Activated CD8-positive, alpha-beta memory T cell treated with anti-CD3 and anti-CD28 coated beads for 1 hour (primary cell): ENCODE measurements at places on chromosomes 11 and 22.

DNA sequence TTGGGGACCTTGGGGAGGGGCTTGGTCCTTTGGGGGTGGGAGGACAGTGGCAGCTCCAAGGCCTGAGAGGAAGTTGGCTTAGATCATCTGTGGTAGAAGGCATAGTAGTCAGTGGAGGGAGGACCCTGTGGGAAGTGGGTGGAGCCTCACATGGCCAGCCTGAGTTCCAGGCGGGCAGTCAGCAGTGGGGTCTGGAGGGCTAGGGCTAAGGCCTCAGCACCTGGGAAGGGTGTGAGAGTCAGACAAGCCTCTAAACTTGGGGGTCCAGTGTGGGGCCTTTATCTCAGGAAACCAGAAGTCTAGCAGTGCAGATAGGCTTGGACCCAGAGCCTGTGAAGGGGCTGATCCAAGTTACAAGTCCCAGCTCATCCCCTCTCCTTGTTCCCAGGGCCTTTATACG lies 4.0 kb downstream of the NLRX1 start:
- DNase-seq, result no peak

DNA sequence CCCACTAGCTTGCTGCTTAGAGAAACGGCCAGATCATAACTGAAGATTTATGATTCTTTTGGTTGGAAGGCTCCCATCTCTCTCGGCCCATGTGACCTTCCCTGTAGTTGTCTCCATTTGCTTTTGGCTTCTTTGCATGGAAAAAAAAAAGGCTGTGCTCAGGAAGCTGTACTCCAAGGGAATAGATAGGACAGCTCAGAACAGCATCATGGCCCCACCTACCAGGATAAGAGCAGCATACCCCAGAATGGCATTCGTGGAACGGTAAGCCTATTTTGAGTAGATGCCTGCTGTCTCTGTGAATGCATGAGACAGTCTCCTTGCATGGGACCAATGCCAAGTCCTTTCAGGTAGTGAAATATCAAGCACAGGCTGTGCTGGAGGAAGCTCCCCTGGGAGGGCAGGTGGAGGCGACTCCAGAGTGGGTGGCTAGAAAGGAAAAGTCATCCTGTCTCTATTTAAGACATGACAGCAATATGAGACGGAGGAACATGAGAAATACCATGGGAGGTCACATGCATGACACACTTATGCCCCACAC lies 94.1 kb upstream of the AMOTL1 start:
- DNase-seq, result no peak

GRCh38 chr11:9574622-9575259 lies 1.3 kb downstream of the WEE1 start:
- no peak for DNase-seq

GRCh38 chr11:16587670-16588069 lies 150.8 kb upstream of the C11orf58 start:
- DNase-seq, result no peak

DNA sequence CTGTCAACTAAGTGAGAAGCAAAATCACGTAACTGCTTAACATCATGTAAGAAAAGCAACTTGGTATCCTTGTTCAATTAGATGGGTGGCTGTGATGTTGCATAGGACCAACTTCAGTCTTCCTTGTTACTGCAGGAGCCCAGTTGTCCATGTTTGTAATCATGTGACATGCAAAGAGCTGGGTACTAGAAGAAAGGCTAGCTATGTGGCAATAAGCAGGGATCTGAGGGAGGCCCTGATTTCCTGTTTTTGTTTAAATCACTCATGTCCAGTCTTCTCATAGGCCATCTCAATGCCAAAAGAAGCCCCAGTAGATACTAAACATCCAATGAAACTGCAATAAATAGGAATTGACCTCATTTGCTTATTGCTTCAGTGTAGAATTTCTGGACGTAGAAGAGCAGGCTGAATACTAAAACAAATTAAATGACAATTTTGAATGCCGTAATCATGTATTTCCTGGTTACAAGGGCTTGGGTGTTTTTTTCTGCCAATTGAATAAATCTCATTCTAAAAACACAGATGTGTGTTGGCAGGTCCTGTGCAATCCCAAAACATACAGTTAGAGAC lies 140.8 kb upstream of the ARHGAP20 start:
- no peak for DNase-seq

- no peak for DNase-seq
These were observed 276.8 kb upstream of the SESN3 start for GRCh38 chr11:95507794-95508193.

DNA sequence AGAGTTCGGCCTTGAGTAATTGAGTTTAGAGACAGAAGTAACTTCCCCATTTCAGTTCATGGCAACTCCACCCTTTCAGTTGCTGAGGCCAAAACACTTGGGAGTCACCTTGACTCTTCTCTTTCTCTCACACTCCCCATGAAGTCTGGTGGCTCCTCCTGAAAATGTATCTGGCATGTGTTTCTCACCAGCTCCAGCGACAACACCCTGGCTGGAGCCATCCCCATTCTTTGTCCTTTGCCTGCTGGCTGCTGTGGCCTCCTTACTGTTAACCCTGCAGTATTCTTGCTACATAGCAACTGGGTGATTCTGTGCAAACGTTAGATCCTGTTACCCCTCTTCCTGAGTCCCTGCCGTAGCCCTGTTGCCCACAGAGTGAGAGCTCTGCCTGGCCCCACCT lies 23.8 kb downstream of the SLC6A5 start:
- DNase-seq, result no peak

DNA sequence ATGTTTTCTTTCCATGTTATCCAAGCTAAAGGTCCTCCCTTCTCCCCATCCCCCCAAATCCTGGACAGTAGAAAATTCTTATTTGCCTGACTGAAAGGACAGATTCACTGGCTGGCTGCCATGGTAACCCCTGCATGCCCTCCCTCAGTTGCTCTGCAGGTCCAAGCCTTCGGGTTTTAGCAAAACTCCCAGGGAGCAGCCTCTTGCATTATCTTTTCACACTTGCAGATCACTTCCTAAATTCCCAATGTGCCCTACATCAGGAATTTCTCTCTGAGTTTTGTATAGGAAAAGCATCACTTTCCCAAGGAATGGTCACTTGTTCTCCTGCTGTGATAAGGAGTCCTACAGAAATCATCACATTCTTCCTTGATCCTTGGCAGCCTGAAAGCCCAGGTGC lies 75.0 kb upstream of the TENM4 start:
- no peak for DNase-seq

GRCh38 chr22:38312261-38312800 lies 4.9 kb downstream of the CSNK1E start:
- no peak for DNase-seq

GRCh38 chr11:10418259-10418949 lies 36.7 kb upstream of the AMPD3 start:
- DNase-seq, result no peak
